ENCODE measurements at places on chromosomes 5 and 9. TPM values are rescaled to one million over a fixed set of nuclear protein-coding genes. Genes with fewer than 3 reads are reported as not detected.
A peak's percentile ranks its signal among the peaks of the same experiment; 100 is the strongest.

- no peaks in the 10 kb centered on the region for H3K36me3 ChIP-seq
- H3K4me3 ChIP-seq: no peak overlapping the region
- H3K4me1 ChIP-seq: no peaks in the 10 kb centered on the region
- DNase-seq: no peak
Observed at GRCh38 chr5:41821051-41821450, 49.2 kb downstream of the OXCT1 start.

The CTNND2 gene
- 0.29 TPM for total RNA-seq

- H3K4me3 ChIP-seq: no peak overlapping the region
- no peak overlapping the region for H3K27ac ChIP-seq
- no peaks in the 10 kb centered on the region for H3K36me3 ChIP-seq
- no peaks in the 10 kb centered on the region for H3K27me3 ChIP-seq
Observed at GRCh38 chr9:111874500-111874899, 22.1 kb upstream of the UGCG start.

DNA sequence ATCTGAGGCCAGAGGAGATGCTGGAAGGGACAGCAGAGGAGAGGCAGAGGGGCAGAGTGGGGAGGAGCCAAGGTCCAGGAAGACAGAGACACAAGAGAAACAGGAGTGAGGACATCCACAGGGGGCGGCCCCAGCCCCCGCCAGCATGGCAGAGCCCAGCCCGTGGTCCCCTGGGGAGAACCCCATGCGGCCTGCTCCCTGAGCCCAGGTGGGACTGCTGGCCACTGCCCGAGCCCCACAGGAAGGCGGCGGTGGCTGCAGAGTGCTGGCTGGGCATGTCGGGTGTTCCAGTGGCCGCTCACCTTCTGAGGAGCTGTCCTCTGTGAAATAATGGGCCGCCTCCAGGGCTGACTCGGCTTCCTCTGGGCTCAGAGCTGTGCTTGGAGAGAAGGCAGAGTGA is 8.9 kb upstream of the MRNIP start:
- no peak for DNase-seq
- H3K4me3 ChIP-seq: no peak overlapping the region
- no peaks in the 10 kb centered on the region for H3K4me1 ChIP-seq
- H3K27me3 ChIP-seq: no peaks in the 10 kb centered on the region

DNA sequence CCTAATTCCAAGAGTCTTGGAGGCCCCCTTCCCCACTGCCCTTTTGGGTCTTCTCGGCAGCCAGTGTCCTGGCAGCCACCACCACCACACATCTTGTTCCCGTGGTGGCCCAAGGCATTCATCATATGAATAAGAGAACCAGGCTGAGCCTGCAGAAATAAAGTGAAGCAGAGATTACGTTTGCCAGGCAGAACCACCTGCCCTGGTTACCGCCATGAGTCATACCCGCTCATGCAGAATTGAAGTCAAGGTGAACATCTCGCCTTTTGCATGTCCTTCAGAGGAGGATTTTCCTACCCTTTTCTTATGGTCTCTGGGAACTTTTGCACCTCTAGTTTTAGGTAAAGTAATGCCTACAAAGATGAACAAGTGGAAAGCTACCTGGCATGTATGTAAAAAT is 119.5 kb upstream of the LMX1B start:
- H3K36me3 ChIP-seq: peaks cover 1% of the 10 kb centered on the region
- no peaks in the 10 kb centered on the region for H3K4me1 ChIP-seq
- no peaks in the 10 kb centered on the region for H3K27me3 ChIP-seq
- no peak overlapping the region for H3K27ac ChIP-seq

DNA sequence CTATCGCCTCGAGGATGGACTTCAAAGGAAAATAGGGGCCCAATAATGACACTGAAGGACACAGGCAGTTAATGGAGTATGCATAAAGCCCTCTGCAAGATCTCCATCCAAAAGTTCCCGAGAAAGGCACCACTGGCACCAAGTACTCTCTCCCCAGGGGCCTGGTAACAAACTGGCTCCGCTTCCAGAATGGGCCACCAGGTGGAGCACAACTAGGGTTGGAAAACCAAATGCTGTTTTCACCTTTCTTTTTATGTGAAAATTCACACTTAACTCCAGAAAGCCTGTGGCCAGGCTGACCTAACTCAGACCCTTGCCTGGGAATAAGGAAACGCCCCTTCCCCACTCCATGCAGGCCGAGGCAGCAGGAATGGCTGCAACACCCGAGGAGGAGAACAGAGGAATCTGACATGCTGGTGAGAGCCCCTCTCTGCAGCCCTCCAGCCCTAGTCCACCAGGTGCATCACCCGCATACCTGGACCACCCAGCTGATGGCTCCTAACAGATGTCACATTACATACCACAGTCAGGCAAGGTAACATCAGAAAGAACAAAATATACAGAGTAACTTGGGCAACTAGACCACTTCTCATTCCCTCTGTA is 42.8 kb downstream of the CAMSAP1 start:
- no peaks in the 10 kb centered on the region for H3K4me1 ChIP-seq
- H3K36me3 ChIP-seq: no peaks in the 10 kb centered on the region
- no peak overlapping the region for H3K4me3 ChIP-seq
- peak; percentile 75 for DNase-seq

- H3K36me3 ChIP-seq: no peaks in the 10 kb centered on the region
- no peaks in the 10 kb centered on the region for H3K4me1 ChIP-seq
- no peaks in the 10 kb centered on the region for H3K27me3 ChIP-seq
Observed at GRCh38 chr5:117667105-117667504, 1092.5 kb upstream of the SEMA6A start.

- H3K27ac ChIP-seq: no peak overlapping the region
- no peak overlapping the region for H3K4me3 ChIP-seq
- DNase-seq: peak; percentile 22
- H3K27me3 ChIP-seq: no peaks in the 10 kb centered on the region
Observed at GRCh38 chr9:126395439-126396212, 69.0 kb downstream of the MVB12B start.

The SLC25A48 gene
- total RNA-seq: 0.42 TPM

GRCh38 chr5:150846654-150847333 is 473 bp downstream of the IRGM start:
- no peaks in the 10 kb centered on the region for H3K36me3 ChIP-seq
- no peak overlapping the region for H3K27ac ChIP-seq
- DNase-seq: peak; percentile 51
- H3K4me1 ChIP-seq: no peaks in the 10 kb centered on the region
- H3K4me3 ChIP-seq: no peak overlapping the region
- H3K27me3 ChIP-seq: no peaks in the 10 kb centered on the region

The ANKRD33B gene
- total RNA-seq: 4.9 TPM

DNA sequence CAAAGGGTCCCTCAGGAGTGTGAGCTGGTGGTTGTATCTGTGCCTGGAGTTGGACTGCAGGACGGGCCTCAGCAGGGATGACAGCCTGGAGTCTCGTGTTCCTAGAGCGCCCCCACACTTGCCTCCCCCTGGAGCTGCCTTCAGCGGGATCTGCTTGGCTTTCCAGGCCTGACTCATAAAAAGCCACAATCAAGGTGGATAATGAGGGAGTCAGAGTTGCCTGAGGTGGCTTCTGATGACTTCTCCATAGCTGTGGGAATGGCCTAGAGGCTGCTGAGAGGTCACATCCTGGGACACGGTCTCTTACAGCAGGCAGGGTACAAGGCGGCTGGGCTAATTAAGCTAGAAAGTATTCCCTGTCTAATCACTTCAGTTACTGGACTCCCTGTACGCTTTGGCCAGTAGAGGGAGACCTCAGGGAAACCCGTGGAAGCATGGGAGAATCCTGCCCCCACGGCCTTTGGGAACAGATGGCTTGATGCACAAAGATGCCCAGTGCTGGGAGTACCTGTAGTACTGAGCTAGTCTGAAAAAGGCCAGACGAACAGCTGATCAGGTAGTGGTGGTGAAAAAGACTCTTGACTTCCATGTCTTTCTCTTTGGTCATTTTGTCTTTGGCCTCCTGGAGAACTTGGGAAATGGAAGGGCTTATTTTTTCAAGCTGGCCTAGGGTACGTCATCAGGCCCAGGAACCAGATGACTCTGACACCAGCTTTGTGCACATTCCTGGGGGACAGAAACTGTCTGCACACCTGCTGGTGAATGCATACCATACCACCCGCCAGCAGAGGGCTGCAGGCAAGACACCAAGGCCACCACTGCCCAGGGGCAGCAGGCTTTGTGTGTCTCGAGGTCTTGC is 16.1 kb upstream of the FRRS1L start:
- H3K27ac ChIP-seq: no peak overlapping the region
- H3K4me3 ChIP-seq: no peak overlapping the region
- H3K27me3 ChIP-seq: no peaks in the 10 kb centered on the region
- H3K4me1 ChIP-seq: no peaks in the 10 kb centered on the region
- no peak for DNase-seq

DNA sequence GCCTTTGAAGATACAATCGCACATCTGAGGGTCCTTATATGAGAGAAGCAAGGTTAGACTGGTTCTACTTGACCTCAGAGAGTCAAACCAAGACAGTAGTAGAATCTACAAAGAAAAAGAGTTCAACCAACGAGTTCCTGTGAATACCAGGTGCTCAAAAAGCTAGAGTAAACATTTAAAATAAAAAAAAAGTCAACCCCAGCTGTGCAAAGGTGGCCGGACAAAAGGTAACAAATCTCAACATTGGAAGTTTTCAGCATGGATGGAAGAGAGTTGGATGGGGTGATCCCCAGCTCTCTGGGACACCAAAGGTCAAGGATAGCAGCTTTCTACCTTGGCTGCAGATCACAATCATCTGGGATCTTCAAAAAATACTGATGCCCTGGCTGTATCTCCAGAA is 14.4 kb downstream of the SHB start:
- H3K4me3 ChIP-seq: no peak overlapping the region
- peaks cover 2% of the 10 kb centered on the region for H3K4me1 ChIP-seq
- no peaks in the 10 kb centered on the region for H3K36me3 ChIP-seq
- no peak overlapping the region for H3K27ac ChIP-seq
- no peaks in the 10 kb centered on the region for H3K27me3 ChIP-seq

The MSANTD3 gene
- 31.0 TPM for total RNA-seq

The ACOT12 gene
- 0.45 TPM for total RNA-seq

DNA sequence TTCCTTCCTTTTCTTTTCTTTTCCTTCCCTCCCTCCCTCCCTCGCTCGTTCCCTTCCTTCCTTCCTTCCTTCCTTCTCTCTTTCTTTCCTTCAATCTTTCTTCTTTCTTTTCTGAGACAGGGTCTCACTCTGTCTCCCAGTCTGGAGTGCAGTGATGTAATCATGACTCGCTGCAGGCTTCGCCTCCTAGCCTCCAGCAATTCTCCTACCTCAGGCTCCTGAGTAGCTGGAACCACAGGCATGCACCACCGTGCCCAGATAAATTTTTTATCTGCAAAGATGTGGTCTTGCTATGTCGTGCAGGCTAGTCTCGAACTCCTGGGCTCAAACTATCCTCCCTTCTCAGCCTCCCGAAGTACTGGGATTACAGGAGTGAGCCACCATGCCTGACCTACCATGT is 81.4 kb downstream of the SPATA31C2 start:
- no peak for DNase-seq
- H3K4me3 ChIP-seq: no peak overlapping the region
- H3K4me1 ChIP-seq: no peaks in the 10 kb centered on the region
- no peaks in the 10 kb centered on the region for H3K36me3 ChIP-seq
- H3K27ac ChIP-seq: no peak overlapping the region
- H3K27me3 ChIP-seq: no peaks in the 10 kb centered on the region

GRCh38 chr5:43687275-43687674 is 84.3 kb downstream of the NNT start:
- no peak overlapping the region for H3K27ac ChIP-seq
- H3K4me1 ChIP-seq: peaks cover 9% of the 10 kb centered on the region

- H3K4me3 ChIP-seq: no peak overlapping the region
- DNase-seq: no peak
- no peaks in the 10 kb centered on the region for H3K27me3 ChIP-seq
Observed at GRCh38 chr5:145682197-145682899, 152.8 kb downstream of the PRELID2 start.

The PAIP1 gene
- total RNA-seq: 63.5 TPM

DNA sequence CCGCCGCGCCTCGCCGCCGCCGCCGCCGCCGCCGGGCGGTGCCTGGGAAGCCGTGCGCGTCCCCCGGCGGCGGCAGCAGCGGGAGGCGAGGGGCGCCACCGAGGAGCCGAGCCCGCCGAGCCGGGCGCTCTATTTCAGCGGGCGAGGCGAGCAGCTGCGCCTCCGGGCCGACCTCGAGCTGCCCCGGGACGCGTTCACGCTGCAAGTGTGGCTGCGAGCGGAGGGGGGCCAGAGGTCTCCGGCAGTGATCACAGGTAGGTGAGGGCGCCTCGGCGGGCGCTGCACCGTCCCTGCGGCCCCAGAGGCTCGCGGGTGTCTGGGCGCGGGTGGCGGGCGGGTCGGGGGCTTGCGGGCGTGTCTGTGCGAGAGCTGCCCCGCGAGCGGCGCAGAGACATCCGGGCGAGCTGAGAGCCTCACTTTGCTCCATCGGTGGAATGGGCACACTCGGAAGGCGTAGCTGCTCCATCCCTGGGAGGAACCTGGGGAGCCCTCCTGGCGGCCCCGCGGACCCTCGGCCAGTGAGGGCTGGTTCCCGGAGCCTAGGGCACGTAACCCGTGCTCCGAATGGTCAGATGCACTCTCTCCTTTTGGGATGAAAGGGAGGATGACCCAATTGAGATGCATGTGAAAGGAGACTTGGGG is 864 bp downstream of the PAPPA start:
- no peaks in the 10 kb centered on the region for H3K27me3 ChIP-seq
- DNase-seq: no peak
- H3K4me1 ChIP-seq: no peaks in the 10 kb centered on the region
- peak overlapping the region; percentile 16 for H3K27ac ChIP-seq

GRCh38 chr9:127567035-127567729 is 44.9 kb upstream of the STXBP1 start:
- H3K4me3 ChIP-seq: peak overlapping the region; percentile 86
- DNase-seq: peak; percentile 71
- H3K27me3 ChIP-seq: no peaks in the 10 kb centered on the region

- no peak overlapping the region for H3K27ac ChIP-seq
- H3K4me1 ChIP-seq: no peaks in the 10 kb centered on the region
- no peaks in the 10 kb centered on the region for H3K36me3 ChIP-seq
Observed at GRCh38 chr9:123311250-123311752, 42.9 kb upstream of the STRBP start.

The SH3PXD2B gene
- total RNA-seq: 69.1 TPM

GRCh38 chr9:128552744-128553440 is 505 bp downstream of the SPTAN1 start:
- H3K4me1 ChIP-seq: peaks cover 2% of the 10 kb centered on the region
- H3K4me3 ChIP-seq: peak overlapping the region; percentile 82
- no peaks in the 10 kb centered on the region for H3K36me3 ChIP-seq
- H3K27ac ChIP-seq: peak overlapping the region; percentile 51
- no peaks in the 10 kb centered on the region for H3K27me3 ChIP-seq
